ENCODE measurements at places on chromosomes 2 and 18. TPM values are rescaled to one million over a fixed set of nuclear protein-coding genes. Genes with fewer than 3 reads are reported as not detected.

DLX2 gene
- not detected for total RNA-seq

ZNF512 gene
- 23.5 TPM for total RNA-seq

SMPD4 gene
- total RNA-seq, result 6.8 TPM

SNTG2 gene
- total RNA-seq, result under 0.01 TPM

DUSP19 gene
- 2.1 TPM for total RNA-seq

SERPINB4 gene
- not detected for total RNA-seq

ANKRD30BL gene
- not detected for total RNA-seq

SGPP2 gene
- total RNA-seq, result not detected

AQP12B gene
- total RNA-seq, result not detected

TCF23 gene
- total RNA-seq, result 0.52 TPM

FIGN gene
- 1.0 TPM for total RNA-seq

ILKAP gene
- total RNA-seq, result 33.4 TPM

REG1B gene
- total RNA-seq, result not detected

CHRNA1 gene
- total RNA-seq, result 48.0 TPM

GFPT1 gene
- 30.8 TPM for total RNA-seq

ARID5A gene
- 9.9 TPM for total RNA-seq

FABP1 gene
- not detected for total RNA-seq

NCKAP5 gene
- 5.7 TPM for total RNA-seq

CENPA gene
- 2.6 TPM for total RNA-seq

COL4A3 gene
- under 0.01 TPM for total RNA-seq

UBE2E3 gene
- total RNA-seq, result 108 TPM

TDRD15 gene
- not detected for total RNA-seq

CTLA4 gene
- not detected for total RNA-seq

SLC23A3 gene
- total RNA-seq, result 0.52 TPM

ERBB4 gene
- total RNA-seq, result 9.9 TPM

PFN4 gene
- total RNA-seq, result not detected

Measured in skeletal muscle tissue (tissue), 5 donors.